ENCODE measurements at places on chromosomes 7 and 10.

DNA sequence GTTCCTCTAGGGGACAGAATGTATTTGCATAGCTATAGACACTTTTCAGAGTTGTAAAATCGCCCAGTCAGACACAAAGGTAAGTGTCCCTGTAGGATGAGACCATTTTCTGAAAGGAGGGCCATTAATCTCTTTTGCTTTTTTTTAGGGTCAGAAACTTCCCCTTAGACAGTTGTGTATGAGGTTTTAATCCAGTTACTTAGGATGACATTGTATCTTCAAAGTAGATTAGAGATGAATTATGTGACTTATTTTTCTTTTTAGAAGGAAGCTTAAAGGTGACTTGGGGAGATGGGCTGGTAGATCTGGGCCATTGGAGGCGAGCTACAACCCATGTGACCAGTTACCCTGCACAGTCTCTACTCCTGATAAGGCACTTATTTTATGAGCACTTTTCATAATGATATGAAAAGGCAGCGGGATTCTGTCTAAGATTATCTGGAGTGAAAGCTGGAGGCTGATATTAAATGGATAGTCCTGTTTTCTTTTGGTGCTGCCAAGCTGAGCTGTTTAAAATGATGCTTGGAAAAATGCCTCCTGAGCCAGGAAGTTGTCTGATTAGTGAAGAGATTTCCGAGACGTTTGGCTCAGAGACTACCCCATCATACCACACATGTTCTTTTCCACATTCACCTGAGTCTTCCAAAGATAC lies 264.3 kb downstream of the AUTS2 start:
- no peak for DNase-seq

DNA sequence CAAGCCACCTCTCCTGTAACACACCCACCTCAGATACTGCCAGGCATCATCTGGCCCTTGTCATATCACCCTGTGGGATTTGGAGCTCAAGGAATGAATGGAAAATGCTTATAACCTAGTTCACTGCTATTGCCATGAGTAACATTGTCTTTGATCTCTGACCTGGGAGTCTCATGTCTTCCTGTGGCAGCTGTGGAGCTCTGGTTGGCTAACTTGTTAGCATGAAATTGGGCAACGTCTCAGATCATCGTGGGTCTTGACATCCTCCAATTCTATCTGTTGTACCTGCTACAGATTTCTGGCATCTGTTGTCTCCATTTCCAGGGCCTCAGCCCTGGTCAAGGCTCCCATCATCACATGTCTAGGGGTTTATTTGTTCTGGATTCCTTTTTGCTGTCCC lies 2.2 kb upstream of the TMEM270 start:
- no peak for DNase-seq

GRCh38 chr7:36735172-36735571 lies 10.9 kb upstream of the AOAH start:
- no peak for DNase-seq

DNA sequence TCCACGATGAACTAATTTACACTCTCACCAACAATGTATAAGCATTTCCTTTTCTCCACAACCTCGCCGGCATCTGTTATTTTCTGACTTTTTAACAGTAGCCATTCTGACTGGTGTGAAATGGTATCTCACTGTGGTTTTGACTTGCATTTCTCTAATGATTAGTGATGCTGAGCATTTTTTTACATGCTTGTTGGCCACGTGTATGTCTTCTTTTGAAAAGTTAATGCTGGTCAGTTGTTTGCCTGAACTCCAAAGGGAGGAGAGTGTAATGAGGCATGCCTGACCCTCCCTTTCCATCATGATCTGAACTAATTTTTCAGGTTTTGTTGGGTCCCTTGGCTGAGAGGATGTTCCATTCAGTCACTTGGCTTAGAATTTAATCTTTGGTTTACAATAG lies 50.7 kb upstream of the SVIL start:
- no peak for DNase-seq

Data from globus pallidus (tissue), 1 donor.